Stimulated activated CD8-positive, alpha-beta memory T cell treated with anti-CD3 and anti-CD28 coated beads, Interleukin-4, amount 100 ng/mL, for 1 hour (primary cell): ENCODE measurements at places on chromosomes 2 and 18.

DNA sequence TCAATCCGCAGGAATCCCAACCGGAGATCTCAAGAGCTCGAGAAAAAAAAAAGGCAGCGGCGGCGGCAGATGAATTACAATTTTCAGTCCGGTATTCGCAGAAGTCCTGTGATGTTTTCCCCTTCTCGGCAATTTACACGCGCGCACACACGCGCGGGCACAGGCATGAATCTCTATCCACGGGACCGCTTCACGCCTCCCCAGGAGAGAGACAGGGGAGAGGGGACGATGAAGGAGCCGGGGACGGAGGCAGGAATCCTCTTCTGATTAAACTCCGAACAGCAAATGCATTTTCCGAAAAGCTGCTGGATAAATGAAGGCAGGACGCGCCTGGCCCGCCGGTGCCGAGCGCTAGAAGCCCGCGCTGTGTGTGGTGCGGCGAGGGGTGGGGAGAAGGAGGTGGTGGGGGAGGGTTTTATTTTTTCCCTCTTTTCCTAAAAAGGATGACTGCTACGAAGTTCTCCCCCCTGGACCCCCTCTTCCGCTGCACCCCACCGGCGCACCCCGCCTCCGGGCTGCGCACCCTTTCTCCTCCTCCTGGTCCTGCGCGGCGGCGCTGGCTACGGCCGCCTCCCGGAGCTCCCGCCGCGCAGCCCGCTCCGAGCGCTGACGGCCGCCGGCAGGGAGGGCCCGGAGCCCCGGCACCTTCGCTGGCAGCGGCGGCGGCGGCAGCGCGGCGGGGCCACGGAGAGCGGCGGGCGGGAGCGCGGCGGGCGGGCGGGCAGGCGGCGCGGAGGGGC lies at the start of gene BCL2:
TSS of gene BCL2 (minus strand) at position 387 of the 740 bp plus-strand sequence.
- DNase-seq, result no peak

GRCh38 chr2:168530982-168531622 lies 75.0 kb downstream of the CERS6 start:
- no peak for DNase-seq

- DNase-seq, result peak; percentile 47
Measured at GRCh38 chr2:47520825-47521665, 118.1 kb downstream of the MSH2 start.

GRCh38 chr2:44582363-44583008 lies 220.7 kb downstream of the CAMKMT start:
- DNase-seq, result no peak

DNA sequence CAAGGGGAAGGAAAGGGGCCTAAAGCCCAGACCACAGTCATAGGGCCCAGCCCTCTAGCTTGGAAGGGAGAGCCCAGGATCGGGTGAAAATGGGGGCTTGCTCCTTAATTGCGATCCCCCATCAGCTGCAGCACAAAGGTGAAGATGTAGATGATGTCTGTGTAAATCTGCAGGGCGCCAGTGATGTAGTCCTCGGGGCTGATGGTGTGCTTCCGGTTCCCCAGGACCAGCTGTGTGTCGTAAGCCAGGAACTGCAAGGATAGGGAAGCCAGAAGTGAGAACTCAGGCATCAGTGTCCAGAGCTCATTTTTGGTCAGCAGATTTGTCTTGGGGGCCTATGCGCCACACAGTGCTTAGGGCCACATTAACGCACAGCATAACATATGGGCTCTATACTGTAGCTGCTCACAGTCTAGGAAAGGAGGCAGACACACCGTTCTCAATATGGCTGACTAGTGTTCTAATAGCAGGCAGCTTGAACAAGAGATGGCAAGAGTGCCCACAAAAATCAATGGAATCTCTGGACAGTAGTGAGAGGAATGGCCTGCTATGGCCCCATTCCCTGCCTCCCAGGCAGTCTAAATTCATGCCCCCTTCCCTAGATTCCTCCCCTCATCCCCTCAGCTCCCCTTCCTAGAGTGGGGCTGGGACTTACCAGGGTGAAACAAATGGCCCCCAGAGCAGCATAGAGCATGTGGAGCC lies 5.2 kb downstream of the PNKD start:
- no peak for DNase-seq

- DNase-seq, result no peak
Measured at GRCh38 chr2:212990697-212991096, 160.7 kb downstream of the IKZF2 start.

DNA sequence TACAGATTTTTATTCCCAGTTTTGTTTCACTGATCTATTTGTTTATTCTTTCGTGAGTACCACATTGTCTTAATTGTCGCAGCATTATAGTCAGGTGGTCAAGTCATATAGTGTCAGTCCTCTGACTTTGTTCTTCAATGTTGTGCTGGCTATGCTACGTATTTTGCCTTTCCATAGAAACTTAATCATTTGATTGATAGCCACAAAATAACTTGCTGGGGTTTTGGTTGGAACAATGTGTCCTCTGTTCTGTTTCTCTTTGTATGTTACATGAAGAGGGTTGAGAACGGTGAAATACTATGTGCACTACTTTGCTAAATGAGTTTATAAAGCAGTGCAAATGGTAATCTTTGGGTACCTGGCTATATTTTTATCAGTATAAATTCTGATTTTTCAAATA lies 64.9 kb upstream of the TTC27 start:
- DNase-seq, result no peak

DNA sequence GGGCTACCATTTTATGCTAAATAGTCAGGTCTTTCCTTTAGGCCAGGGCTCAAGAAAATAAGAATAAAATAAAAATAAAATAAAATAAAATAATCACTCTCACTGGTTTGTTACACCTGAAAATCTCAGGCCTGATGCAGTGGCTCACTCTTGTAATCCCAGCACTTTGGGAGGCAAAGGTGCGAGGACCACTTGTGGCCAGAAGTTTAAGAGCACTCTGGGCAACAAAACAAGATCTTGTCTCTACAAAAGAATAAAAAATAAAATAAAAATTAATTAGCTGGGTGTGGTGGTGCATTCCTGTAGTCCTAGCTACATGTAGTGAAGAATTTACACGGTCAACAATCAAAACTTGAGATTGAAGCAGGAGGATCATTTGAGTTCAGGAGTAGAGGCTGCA lies 159.4 kb downstream of the NRXN1 start:
- no peak for DNase-seq

GRCh38 chr2:70596293-70596692 lies 42.7 kb upstream of the TGFA start:
- DNase-seq, result no peak

DNA sequence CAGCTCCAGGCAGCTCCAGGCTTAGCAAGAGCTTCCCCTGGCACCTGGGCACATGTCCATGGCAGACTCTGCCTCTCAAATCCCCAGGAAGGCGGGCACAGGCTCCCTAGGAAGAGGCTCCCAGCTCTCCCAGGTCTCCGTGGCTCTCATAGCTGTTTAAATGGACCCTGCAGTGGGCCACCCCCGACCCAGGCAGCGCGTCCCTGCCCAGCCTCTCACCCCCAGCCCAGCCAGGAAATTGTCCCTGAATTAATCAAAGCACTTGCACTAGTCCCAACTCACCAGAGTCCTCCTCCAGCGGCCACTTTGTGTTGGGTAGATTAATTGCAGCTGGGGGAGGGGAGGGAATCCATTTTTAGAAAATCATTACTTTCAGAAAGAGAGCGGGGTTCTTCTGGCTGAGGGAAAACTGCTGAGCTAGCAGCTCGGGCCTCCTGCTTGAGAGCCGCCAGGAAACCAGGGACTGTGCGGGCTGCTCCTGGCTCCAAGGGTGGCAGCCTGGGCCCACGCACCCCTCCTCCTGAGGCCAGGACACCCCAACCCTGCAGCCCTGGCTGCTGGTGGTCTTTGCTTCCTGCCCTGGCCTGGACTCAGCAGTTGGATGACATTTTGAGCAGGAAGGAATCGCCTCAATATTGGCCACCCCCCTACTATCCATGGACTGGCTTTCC lies 36.0 kb downstream of the SMAD7 start:
- no peak for DNase-seq

DNA sequence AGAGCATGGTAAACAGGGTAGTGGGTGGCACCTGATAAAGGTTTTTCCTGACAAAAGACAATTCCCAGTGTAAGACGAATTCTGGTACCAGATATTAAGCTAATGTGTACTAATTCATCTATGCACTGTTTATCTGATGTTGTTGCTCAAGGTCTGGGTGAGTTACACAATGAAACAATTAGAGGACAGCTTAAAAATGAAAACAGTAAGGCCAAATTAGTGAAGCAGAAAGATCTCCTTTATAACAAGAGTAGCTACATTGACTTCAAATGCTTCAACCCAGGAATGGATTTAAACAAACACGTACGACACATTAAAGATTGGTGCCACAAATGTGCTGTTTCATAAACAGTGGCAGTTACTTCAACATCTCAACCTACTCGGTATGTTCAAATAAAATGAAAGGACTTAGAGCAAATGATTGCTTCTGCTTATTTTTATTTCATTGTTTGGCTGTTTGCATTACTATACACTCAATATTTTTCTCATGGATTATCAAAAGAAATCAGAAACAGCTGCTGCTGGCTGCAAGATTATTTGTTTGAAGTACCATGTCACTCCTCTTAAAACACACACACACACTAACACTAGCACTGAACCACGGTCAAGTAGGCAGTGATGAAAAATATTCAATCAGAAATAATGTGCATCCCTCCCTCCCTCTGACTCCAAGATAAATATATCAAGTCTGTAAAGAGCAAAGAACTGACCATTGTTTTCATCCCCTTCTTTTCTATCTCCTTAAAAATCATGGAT lies 94.4 kb upstream of the RND3 start:
- DNase-seq, result no peak

DNA sequence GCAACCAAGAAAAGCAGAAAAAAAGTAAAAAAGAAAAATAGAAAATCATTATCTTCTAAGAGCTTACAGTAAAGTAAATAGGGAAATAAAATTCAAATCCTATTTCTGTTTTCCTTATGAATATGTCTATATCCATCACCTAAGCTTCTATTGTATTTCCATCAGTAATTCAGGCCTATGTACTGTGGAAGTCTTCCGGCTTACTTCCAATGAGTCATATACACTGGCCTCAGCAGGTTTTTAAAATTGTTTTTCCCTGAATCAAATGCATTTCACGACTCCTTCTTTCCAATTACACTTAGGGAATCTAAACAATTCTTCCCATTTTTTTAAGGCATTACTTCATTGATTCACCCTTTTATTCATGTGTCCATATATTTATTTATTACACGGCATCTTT lies 164.7 kb downstream of the CCDC102B start:
- DNase-seq, result no peak

GRCh38 chr2:63888490-63889402 lies 47.0 kb downstream of the UGP2 start:
- DNase-seq, result no peak

DNA sequence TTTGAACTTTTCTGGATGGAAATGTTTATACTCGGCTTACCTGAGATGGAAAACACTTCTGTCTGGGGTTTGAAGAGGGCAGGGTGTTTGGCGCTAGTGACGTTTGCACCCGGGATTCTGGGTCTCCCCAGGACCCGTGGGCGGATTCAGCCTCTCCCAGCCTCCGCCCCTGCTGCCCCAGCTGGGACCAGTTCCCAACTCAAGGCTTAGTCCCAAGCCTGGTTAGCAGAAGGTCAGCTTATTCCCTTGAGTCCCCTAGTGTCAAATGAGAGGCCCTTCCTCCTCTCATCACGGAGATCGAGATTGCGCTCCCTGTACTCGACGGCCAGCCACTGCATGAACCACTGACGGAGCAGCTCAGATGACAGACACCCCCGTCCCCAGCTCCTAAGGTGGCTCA lies 123.2 kb downstream of the RTP5 start:
- DNase-seq, result no peak
